ENCODE measurements at places on chromosomes 7 and 10.

GRCh38 chr10:52423369-52423768 lies 109.3 kb downstream of the DKK1 start:
- no peak for DNase-seq

DNA sequence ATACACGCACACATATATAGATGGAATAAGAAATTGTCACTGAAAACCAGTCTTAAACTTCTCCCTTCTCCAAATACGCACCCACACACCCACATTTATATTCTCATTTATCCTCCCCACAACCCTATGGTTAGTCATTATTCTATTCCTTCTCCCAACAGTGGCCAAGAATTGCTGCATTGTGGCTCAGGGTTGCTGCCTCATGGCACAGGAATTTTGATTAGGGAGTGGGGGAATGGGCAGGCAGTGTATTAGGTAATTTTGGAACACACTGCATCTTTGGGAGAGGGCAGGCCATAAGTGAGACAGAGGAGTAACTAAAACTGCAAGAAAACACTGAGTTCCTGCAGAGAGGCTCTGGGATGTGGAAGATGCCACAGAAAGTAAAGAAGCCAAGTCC lies 35.7 kb downstream of the NAPEPLD start:
- no peak for DNase-seq

GRCh38 chr10:130230036-130230435 lies 93.8 kb downstream of the GLRX3 start:
- no peak for DNase-seq

GRCh38 chr10:127310923-127311322 lies 114.5 kb upstream of the INSYN2A start:
- no peak for DNase-seq

- no peak for DNase-seq
Measured at GRCh38 chr7:143480501-143480900, 2.8 kb downstream of the TAS2R41 start.

DNA sequence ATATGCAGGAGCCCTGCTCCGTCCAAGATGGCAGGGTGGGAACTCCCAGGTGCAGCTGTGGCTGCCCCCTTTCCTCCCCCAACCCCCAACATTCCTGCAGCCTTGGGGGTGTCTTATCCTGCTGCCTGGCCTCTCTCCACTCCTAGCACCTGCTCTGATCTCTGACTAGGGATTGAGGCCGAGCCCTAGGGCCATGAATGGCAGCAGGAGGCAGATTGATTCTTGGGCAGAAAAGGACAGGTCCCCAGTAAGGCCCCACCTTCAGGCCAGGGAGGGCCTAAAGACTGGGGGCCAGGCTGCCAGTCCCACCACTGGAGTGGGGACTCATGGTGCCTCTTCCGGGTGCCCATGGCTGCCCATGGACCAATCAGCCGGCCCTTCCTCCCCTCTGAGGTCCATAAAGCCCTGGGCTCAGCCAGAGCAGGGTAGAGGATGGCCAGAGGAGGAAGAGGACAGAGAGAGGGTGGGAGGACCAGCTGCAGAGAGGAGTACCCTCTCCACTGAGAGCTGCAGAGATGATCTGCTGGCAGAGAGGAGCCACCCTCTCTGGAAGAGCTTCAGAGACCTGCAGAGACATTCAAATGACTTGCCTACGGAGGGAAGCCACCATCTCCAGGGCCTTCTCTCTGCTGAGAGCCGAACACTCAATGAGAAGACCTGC lies 8.3 kb upstream of the COA1 start:
- DNase-seq = no peak

DNA sequence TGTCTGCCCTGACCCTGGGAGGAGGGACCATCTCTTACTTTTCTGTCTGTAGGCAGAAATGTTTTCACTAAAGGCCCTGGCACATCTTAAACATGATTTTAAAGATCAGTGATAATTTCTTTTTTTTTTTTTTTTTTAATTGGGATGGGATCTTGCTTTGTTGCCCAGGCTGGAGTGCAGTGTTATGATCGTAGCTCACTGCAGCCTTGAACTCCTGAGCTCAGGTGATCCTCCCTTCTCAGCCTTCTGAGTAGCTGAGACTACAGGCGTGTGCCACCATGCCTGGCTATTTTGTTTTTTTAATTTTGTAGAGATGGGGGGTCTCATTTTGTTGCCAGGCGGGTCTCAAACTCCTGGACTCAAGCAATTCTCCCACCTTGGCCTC lies 65.3 kb downstream of the RBM20 start:
- no peak for DNase-seq

GRCh38 chr10:80137920-80138319 lies 5.4 kb downstream of the PLAC9 start:
- no peak for DNase-seq

DNA sequence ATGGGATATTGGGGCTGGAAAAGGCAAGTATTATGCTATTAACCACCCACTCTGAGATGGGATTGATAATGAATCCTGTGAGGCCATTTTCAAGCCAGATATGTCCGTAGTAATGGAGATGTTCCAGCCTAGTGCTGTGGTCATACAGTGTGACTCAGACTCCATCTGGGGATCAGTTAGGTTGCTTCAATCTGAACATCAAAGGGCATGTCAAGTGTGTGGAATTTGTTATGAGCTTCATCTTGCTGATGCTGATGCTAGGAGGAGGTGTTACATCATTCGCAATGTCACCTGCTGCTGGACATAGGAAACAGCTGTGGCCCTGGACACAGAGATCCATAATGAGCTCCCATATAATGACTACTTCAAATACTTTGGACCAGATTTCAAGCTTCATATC lies 144.7 kb downstream of the PLCE1 start:
- no peak for DNase-seq

DNA sequence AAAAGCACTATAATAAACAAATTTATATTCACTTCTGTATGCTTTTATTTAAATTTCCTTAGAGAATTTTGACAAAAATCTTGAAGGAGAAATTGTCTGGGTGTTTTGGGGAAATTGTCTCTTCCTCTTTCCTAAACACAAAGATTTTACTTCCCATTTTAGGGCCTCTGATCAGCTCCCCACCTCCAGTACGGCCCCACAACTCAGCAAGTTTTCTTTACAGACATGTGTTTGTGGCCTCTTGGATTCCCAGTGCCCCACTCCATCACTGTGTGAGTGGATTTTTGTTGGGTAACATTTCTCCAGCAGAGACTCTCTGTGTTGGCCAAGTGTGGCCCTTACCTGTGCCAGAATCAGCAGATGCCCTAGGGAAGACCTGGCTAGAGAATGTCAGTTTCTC lies 182.8 kb upstream of the CDC14C start:
- DNase-seq = no peak

DNA sequence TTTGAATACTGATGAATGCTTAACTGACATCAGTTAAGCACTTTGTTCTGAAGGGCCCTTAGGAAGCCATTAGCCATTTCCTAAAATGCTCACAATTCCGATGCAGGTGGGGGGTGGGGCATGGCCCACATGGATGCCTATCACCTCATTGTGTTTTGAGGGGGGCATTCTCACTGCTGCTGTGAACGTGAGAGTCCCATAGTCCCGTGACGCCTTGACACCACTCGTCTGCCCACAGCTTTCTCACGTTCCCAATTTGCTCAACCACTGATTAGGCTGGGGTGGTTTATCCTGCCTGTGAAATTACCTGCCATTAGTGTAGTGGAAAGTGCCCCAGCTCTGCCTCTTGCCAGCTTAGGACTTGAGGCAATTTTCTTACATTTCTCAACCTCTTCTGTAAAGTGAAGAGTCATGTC lies 31.9 kb downstream of the DUSP5 start:
- DNase-seq = no peak

GRCh38 chr7:37269711-37270508 lies 178.8 kb downstream of the ELMO1 start:
- no peak for DNase-seq

GRCh38 chr7:5777932-5778331 lies 3.5 kb downstream of the RNF216 start:
- DNase-seq = no peak

GRCh38 chr7:91319351-91319750 lies 55.1 kb downstream of the FZD1 start:
- no peak for DNase-seq

GRCh38 chr10:74084955-74085354 lies 65.7 kb downstream of the AP3M1 start:
- DNase-seq = no peak

DNA sequence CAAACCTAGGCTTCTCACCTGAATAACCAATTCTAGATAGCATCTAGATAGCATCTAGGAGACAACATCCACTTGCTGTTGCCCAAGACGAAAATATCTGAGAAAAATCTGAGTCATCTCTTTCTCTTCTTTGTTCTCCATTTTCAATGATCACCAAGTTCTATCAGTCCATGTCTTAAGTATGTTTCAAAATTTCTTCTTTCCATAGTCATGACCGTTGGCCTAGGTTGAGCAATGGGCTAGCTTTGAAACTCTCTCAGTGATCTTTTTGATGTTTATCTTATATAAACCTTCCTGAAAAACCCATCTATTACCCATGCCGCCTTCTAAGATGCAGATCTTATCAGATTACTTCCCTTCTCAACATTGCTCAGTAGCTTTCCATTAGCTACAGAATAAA lies 23.4 kb upstream of the CASD1 start:
- DNase-seq = no peak

DNA sequence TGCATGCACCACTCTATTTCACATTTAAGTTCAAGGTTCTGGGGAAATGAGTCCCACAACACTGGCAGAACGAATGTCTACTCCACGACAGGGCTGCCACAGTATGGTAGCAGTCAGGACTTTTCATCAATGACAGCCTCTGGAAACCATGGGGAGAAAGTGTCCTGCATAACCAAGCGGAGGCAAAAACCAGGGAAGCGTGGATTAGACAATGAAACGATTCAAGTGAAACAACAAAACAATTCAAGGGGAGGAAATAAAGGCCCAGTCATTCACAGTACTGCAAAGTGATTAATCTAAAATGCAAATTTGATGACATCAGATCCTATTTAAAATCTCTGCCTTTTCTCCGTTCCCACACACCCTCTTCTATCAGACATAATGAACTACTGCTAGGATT lies 168.2 kb downstream of the DPY19L1 start:
- no peak for DNase-seq

DNA sequence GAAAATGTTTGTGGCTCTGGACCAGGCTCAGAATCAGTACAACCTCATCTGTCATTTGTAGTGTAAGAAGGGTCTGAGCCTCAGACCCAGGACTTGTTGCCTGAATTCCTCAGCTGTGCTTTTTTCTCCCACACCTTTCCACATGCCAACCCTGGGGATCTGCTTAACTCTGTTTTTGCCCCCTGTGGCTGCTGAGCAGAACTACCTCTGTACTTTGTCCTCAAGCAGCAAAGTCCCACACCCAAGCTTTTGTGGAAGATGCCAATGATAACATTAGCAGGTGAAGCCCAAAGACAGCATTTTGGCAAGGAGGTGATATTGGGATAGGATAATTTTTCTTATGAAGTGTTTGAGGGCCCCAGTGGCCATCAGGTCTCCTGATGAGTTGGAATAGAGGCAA lies 5.8 kb upstream of the CYP2C18 start:
- DNase-seq = no peak

GRCh38 chr7:147249956-147250355 lies 1133.4 kb downstream of the CNTNAP2 start:
- no peak for DNase-seq

DNA sequence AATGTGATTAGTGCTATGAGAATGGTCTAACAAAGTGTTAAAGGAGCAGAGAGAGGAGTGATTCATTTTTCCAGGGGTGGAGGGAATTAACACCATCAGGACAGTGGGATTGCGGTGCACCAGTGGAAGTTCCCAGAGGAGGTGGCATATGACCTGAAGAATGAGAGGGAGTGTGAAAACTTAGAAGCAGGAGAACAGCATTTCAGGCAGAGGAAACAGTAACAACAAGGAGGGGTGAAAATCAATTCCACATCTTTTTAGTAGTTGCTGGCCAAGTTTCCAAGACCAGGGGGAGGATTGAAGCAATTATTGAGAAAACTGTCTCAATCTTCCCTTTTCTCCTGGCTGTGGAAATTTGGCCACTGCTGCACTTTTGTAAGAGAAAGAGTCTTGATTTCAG lies 23.7 kb upstream of the CCDC172 start:
- no peak for DNase-seq

DNA sequence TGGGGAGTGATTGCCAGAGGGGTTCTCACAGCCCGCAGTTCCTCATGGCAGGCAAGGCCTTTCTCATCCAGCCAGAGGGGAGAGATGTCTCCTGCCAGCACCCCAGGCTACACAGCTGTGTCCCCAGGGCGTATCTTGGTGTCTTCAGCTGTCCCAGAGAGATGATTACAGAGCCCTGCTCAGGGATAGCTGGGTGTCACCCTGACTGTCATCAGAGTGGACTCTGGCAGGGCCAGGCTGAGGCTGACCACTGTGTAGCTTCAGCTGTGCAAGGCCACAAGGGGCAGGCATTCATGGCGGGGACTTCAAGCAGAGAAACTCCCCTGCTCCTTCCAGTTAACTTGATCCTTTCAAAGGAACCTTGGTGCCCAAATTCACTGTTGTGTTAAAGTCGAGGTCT lies 124.2 kb downstream of the RGS10 start:
- no peak for DNase-seq

DNA sequence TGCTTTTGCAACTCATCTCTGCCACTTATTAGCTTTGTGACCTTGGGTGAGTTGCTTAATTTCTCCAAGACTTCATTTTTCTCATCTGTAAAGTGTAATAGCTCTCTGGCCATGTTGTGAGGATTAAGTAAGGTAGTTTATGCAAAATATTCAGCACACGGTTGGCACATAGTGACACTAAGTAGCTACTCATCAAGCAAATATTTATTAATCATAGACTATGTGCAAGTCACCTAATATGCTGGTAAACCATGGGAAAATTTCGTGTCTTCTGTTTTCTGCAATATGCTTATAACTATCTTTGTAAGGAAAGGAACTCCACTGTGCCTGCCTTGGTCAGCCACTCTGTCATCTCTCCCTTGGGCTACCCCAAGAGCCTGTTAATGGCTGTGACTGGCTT lies 50.3 kb upstream of the EGR2 start:
- DNase-seq = no peak

DNA sequence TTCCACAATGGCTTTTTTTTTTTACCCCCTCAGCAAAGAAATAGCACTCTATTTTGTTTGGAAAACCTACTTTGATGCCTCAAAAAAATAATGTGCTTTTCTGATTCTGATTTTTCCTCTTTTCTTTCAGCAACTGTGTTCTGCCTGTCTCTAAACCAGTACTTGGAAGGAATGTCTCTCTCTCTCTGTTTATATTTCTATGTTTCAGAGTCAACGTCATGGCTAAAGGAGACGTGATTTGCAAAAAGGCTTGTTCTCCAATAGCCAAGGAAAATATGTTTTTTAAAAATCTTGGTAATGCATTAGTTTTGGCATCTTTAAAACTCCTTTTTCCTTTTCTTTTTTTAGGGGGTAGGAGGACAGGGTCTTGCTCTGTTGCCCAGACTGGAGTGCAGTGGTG lies 56.0 kb upstream of the SDK1 start:
- DNase-seq = no peak

- no peak for DNase-seq
Measured at GRCh38 chr7:40541336-40541735, 406.5 kb downstream of the SUGCT start.
